ENCODE measurements at places on chromosomes 5 and 9. TPM values are rescaled to one million over a fixed set of nuclear protein-coding genes. Genes with fewer than 3 reads are reported as not detected.
A peak's percentile ranks its signal among the peaks of the same experiment; 100 is the strongest.

The STKLD1 gene
- 0.87 TPM for total RNA-seq

The MYOT gene
- total RNA-seq, result 0.34 TPM

The PCDHA11 gene
- total RNA-seq, result 0.85 TPM

The BTNL8 gene
- 8.3 TPM for total RNA-seq

The CCL19 gene
- not detected for total RNA-seq

The CTNND2 gene
- 11.2 TPM for total RNA-seq

The PKD2L2 gene
- 0.45 TPM for total RNA-seq

The SPATA31C2 gene
- 0.28 TPM for total RNA-seq

The TMC1 gene
- 3.0 TPM for total RNA-seq

The SV2C gene
- total RNA-seq, result 0.96 TPM

DNA sequence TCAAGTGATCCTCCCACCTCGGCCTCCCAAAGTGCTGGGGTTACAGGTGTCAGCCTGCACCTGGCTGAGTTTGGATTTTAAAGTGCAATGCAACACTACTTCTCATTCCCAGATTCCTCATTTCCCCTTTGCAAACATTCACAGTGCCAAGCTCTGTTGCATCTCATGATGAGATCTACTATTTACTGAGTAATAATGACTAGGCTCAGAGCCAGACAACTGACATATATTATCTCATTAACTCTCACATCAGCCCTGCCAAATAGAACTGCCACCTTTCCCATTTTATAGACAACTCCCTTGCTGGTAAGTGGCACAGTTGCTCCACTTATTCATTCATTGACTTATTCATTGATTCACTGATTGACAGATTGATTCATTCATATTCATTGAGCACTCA lies 7.0 kb downstream of the PDE6A start:
- peak; percentile 72 for DNase-seq

GRCh38 chr9:91994422-91994821 lies 44.4 kb upstream of the ROR2 start:
- DNase-seq, result no peak

DNA sequence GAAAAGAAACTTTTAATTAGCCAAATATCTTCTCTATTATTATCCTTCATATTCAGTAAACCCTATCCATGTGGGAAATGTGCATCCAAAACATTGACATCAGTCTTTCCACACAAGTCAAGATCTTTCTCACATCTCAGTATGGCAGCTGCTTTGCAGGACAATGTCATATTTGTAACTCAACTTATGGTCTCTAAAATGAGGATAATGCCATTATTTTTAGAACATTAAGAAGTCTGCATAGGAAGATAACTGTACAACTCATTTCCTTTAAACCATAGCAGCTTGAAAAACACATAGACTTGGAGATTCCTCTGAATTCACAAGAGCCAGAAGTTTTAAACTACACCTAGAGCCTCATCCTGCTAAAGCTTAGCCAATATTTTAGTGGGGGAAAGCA lies 43.7 kb downstream of the MCTP1 start:
- no peak for DNase-seq

DNA sequence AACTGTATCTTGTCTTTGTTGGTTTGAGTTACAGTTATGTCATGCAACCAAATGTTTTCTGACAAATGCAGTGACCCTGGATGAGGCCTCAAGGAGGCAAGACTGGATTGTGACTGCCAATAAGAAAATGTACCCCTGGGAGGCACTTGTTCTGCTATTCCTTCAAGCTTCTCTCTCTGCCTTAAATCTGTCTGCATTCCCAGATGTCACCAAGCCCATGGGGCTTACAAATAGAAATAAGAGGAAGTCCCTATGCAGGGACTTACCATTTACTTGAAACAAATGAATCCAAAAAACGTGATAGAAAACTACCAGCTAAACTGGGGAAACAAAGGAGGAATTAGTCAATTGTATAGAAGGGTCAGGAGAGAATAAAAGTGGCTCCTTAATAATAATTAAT lies 8.2 kb upstream of the PARP8 start:
- no peak for DNase-seq

- DNase-seq, result no peak
Observed at GRCh38 chr5:124342027-124342471, 404.4 kb downstream of the ZNF608 start.

- no peak for DNase-seq
Observed at GRCh38 chr9:125705893-125706292, 1.1 kb downstream of the MAPKAP1 start.

DNA sequence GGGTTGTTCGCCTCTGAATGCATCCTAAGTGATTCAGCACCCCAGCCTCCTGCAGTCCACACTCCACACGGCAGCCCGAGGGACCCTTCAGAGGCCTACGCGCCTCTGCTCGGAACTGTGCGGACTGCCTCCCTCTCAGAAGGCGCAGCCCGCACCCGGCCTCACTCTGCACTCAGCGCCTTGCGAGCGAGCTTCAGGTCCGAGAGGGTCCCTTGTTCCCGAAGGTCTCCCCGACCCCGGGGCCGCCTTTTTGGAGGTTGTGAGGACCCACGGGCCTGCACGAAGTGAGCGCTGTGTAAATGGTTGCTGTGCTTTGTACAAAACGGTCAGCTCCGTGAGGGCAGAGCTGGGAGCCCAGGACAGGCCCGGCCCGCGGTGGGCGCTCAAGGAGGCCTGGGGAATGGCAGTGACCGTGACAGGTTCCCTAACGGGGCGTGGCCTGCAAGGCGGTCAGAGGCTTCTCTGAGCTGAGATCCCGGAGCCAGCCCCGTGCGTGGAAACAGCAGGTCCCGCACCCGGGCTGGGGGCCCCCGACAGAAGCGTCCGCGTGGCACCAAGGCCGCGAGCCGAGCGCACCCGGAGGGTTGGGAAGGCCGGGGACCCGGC lies 698 bp upstream of the CACNA1B start:
- DNase-seq, result no peak

GRCh38 chr9:114462791-114463190 lies 42.5 kb downstream of the WHRN start:
- no peak for DNase-seq

DNA sequence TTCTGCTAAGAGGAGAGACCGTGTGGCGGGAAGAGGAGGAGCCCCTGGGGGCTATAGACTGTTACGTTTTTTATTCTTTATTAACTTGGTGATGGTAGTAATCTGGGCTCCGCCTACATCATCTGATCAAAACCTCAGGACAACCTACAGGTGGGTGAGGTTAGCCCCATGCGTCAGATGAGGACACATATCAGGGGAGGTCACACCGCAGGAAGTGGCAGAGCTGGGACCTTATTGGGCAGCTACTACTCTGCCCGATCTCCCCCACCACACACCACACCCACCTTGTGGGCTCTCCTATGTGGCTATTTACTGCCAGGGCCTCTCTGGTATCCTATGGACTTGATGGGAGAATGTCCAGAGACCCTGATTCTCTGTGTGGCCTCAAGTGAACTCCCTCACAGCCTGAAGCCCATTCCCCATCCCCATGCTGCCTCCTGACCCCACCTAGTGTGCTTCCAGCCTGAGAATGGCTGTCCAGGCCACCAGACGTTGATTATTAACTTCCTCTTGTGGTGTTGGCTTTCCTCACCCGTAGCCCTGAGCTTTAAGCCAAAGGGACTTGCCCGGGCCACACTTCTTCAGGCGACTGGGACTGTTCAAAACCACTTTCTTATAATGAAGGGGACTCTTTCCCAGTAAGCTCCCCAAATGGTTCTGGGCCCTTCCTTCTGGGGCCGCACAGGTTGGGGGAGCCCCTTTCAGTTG lies 8.2 kb downstream of the UNC5A start:
- no peak for DNase-seq

GRCh38 chr5:96257904-96258303 lies 175.1 kb downstream of the PCSK1 start:
- no peak for DNase-seq

- no peak for DNase-seq
Observed at GRCh38 chr5:147869112-147869511, 9.4 kb upstream of the SCGB3A2 start.

GRCh38 chr5:167528651-167529050 lies 762.8 kb upstream of the WWC1 start:
- no peak for DNase-seq

DNA sequence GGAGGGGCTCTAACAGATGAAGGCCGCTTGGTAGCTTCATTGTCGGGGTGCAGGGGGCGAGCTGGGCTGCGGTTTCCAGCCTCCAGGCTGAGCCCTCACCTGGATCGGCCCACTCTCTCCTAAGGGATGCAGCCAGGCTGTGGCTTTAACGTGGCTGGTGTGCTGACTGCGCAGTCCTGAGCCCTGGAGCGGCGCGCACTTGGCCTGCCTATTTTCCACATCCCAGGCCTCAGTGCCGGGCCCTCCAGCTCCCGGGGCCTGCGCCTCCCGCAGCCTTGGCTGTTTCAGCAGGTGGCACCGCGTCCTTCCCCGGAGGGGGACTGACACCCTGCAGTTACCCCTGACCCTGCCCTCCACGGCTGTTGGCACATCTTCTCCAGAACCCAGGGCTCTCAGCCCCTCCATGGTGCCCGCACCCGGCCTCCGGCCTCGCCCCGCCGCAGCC lies 1.4 kb downstream of the RNU6ATAC start:
- DNase-seq, result no peak

DNA sequence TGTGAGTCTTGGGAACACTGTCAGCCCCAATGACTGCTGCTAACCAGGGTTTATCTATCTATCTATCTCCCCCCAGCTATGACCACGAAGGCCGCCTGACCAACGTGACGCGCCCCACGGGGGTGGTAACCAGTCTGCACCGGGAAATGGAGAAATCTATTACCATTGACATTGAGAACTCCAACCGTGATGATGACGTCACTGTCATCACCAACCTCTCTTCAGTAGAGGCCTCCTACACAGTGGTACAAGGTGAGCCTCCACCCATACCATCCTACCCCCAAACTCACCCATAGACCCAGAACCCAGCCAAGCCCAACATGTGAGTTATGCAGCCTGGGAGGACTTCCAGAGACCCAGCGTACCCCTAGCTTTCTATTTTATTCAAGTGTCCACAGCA lies 65.4 kb upstream of the WWC1 start:
- DNase-seq, result no peak

- no peak for DNase-seq
Observed at GRCh38 chr5:50435168-50435567, 5.9 kb downstream of the EMB start.

GRCh38 chr5:59832577-59833301 lies 60.8 kb downstream of the PDE4D start:
- DNase-seq, result no peak

DNA sequence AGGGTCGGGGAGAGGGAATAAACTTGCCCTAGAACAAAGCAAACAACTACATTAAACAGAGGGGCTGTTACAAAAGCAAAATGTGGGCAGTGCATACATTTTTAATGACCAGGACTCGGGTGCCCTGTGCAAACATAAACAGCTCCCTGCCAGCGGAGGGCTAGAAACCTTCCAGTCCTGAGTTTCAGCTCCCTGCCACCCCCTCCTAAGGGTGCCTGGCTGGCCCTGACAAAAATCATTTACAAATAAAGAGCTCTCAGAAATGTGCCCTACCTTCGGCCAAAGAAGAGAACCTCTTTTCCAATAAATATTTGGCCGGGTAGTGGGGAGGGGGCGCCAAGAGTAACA lies 29.5 kb downstream of the FOXD1 start:
- no peak for DNase-seq

DNA sequence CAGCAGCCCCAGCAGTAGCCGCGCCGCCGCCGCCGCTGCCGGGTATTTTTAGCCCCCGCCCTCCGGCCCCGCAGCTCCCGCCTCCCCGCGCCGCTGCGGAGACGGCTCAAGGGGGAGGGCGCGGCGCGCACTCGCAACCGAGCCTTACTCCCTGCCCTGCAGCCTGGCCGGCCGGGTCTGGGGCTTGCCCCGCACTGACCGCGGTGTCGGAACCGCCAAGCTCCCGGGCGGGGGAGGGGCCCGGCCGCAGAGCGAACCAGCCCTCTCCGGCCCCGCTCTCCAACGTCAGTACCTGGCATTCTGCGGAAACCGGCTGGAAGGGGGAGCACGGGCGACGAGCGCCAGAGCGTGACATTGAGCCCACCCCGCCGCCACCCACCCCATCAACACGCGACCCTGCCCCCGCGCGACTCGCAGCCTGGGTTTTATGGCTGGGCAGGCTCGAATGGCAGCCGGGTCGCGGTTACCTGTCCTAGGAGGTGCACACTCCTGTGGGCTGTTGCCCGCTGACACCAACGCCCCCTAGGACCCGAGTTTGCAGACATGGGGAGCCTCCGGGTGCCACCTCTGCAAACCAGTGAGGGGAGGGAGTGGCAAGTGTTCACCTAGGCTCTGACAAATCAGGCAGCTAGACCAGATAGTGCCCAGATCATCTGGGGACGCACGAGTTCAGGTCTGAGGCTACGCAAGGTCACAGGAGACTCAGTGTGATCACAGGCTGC lies at the start of gene ACSL6:
Gene ACSL6, minus strand, starts transcription at position 37 of the 722 bp plus-strand sequence. CDS start 105 bp downstream, outside the sequence.
- no peak for DNase-seq

DNA sequence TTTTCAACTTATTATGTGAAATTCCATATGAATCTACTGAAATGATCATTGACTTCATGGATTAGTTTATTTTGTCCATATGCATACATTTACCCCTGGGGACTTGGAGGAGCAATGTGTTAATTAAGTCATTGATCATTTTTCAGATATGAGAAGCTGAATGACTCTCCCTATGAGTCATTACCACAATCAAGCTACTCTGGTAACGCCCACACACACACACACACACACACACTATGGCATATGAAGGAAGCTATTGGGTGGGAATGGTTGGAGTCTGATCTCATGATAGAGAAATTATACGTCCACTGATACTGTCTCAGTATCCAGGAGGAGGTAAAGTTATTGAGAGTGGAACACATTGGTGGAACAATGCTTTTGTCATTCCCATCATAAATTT lies 528.9 kb downstream of the AGTPBP1 start:
- DNase-seq, result no peak

GRCh38 chr9:89951675-89952074 lies 346.9 kb downstream of the GADD45G start:
- DNase-seq, result no peak

GRCh38 chr5:150661086-150661485 lies at the start of gene MYOZ3:
MYOZ3 (plus strand) TSS chr5:150661251; CDS start chr5:150662942, 1,691 bp downstream.
- no peak for DNase-seq

DNA sequence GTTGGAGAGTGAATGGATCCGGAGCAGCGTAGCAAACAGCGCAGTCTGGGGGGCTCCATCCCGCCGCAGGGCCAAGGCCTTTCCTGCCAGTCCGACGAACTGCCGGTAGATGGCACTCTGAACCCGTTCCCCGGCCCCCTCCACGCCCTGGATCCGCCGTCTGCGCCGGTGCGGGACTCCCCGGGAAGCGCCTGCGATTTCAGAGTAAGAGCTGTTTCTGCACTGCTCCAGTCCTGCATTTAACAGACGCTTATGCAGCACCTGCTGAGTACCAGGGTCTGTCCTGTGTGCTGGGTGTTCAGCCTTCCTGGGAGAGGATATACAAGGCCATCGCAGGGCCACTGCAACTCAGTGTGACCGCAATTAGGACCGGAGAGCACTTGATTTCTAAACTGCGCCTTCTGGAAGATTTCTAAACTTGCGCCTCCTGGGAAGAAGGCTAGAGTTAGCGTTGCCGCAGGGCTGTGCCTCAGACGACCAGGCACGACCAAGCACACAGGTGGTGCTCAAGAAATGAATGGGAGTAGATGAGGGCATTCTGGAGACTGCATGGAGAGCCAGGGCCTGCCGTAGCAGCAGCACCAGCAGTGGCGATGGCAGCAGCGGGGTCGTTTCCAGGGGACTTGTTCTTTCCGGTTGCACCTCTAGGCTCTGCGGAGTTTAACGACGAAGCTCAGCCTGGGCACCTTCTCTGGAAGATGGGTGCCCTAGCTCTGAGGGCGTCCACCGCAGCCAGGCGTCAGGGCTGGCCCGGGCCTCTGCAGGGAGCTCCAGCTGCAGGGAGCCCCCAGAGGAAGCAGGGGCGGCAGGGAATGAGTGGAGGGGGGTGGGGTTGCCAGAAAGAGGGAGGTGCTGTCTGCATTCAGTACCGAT lies 14.3 kb upstream of the TIFAB start:
- DNase-seq, result peak; percentile 58

All from prostate gland (tissue), 2 donors.